Small intestine (tissue), 16 donors: ENCODE measurements at places on chromosomes 12 and 14. TPM values are rescaled to one million over a fixed set of nuclear protein-coding genes. Genes with fewer than 3 reads are reported as not detected.

The KRT74 gene
- polyA plus RNA-seq = 0.27 TPM

DNA sequence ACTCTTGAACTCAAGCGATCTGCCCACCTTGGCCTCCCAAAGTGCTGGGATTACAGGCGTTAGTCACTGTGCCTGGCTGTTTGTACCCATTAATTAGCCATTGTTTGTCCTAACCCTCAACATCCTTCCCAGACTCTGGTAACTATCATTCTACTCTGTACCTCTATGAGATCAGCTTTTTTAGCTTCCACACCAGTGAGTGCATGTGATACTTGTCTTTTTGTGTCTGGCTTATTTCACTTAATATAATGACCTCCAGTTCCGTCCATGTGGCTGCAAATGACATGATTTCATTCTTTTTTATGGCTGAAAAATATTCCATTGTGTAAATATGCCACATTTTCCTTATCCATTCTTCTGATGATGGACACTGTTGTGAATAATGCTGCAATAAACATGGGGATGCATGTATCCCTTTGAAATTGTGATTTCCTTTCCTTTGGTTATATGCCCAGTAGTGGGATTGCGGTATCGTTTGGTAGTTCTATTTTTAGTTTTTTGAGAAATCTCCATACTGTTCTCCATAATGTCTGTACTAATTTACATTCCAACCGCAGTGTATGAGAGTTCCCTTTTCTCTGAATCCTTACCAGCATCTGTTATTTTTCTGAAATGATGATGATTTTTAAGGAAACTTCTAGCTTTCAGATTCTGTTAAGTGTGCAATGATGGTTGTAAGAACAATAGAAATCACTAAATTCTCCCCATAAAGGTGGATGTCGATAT, 6.7 kb upstream of the PPP4R3A start:
- H3K36me3 ChIP-seq = no peaks in the 10 kb centered on the region
- DNase-seq = no peak
- no peaks in the 10 kb centered on the region for H3K27me3 ChIP-seq
- no peak overlapping the region for H3K4me3 ChIP-seq
- H3K4me1 ChIP-seq = no peaks in the 10 kb centered on the region
- no peak overlapping the region for H3K27ac ChIP-seq

DNA sequence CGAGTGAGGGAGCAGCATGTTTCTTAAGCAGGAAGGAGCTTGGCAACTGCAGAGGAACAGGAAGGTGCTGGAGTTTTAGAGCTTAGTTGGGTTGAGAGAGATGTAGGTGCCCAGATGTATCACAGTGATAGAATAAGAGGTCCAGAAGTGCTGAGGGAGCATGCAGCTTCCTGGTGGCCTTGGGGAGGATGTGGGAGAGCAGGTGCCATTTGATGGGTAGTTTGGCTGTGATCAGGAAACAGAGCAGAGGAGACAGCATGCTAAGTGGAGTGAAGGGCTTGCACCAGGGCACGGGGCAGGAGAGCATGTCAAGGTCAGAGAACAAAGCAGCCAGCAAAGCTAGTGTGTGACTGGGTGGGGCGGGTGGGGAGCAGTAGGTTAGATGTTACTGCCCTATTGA, 74.8 kb downstream of the PAPOLA start:
- H3K36me3 ChIP-seq = no peaks in the 10 kb centered on the region
- H3K27me3 ChIP-seq = no peaks in the 10 kb centered on the region
- no peaks in the 10 kb centered on the region for H3K4me1 ChIP-seq
- no peak for DNase-seq
- no peak overlapping the region for H3K27ac ChIP-seq
- H3K4me3 ChIP-seq = no peak overlapping the region

DNA sequence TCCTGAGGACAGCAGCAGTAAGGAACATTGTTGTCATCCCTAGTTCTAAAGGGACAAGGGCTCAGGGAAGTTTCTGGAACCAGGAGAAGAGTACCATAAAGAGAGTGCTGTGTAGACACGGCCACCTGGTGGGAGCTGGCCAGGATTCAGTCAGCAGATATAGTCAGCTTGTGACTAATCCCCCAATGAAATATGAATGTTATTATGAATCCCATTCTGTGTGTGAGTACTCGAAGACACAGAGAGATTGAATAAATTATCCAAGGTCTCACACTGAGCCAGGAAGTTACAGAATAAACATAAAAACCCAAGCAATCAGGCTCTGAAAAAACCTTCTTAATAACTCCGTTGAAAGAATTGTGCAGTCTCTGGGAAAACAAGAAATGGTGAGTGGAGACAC, 1359.5 kb downstream of the AACS start:
- H3K4me3 ChIP-seq = no peak overlapping the region
- no peak overlapping the region for H3K27ac ChIP-seq
- no peaks in the 10 kb centered on the region for H3K36me3 ChIP-seq
- H3K4me1 ChIP-seq = no peaks in the 10 kb centered on the region
- no peak for DNase-seq
- H3K27me3 ChIP-seq = no peaks in the 10 kb centered on the region

DNA sequence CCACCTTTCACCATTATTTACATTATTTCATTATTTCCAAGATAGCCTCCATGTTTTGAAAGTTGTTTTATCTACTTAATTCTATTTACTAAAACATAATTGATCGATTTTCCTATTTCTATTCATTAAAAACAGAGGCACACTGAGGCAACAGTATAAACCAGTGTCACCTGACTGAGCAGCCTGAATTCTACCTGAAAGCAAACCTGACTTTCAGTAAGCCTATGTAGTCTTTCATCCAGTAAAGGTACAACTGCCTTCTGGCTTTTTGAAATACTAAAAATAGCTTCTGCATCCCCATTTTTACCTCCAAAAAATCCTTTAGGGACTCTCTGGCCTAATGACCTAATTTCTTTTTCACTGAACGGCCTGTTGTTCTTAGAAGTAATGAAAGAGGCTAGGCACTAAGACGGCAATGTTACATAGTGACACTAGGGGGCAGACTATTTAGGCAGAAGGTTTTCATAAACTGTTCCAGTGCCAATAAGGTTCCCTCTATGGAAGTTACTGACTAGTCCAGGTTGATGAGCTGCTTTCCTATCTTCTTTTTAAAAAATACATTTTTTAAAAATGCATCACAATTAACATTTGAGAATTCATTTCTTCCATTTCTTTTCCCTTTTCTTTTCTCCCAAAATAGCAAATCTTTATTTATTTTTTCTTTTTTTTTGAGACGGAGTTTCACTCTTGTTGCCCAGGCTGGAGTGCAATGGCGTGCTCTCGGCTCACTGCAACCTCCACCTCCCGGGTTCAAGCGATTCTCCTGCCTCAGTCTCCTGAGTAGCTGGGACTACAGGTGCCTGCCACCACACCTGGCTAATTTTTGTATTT, 17.5 kb downstream of the ANAPC5 start:
- no peak overlapping the region for H3K27ac ChIP-seq
- H3K4me3 ChIP-seq = no peak overlapping the region
- DNase-seq = peak; percentile 71
- H3K4me1 ChIP-seq = no peaks in the 10 kb centered on the region
- H3K27me3 ChIP-seq = no peaks in the 10 kb centered on the region

GRCh38 chr12:19575337-19576243, 136.3 kb downstream of the AEBP2 start:
- no peak overlapping the region for H3K27ac ChIP-seq
- DNase-seq = peak; percentile 2
- H3K4me3 ChIP-seq = no peak overlapping the region
- H3K4me1 ChIP-seq = no peaks in the 10 kb centered on the region
- no peaks in the 10 kb centered on the region for H3K36me3 ChIP-seq
- no peaks in the 10 kb centered on the region for H3K27me3 ChIP-seq

DNA sequence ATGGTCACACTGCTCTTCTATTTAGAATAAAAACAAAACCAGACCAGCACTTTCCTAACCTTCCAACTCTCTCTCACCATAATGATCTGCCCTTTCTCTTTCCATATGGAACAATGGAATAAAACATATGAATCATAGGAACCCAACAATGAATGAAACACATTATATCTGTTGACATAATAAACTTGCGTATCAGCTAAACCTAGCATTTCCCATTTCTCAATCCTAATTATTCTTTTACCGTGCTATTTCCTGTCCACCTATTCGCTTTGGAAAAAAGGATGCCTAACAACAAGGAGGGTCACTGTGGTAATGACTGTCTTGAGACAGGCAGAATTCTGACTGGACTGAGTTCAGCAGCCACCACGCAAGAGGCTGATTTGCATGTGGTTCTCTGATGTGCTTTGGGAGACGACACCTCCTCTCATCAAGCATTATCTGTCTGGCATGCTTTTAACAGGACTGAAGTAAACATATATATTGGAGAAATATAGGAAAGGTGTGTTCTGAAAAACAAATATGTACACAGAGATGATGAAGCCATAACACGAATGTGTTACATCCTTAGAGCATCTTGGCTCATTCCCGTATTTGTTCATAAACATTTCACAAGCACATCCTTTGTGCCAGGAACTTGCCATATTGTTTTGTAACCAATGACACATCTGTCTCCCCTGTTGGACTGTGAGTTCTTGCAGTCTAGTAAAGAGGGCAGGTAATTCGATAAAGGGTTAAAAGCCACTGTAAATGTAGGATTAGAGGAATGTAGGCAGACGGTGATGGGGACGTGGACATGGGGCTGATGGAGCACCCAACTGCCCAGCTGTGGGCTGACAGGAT, 87.7 kb downstream of the PTPRB start:
- H3K27me3 ChIP-seq = no peaks in the 10 kb centered on the region
- no peaks in the 10 kb centered on the region for H3K36me3 ChIP-seq
- no peaks in the 10 kb centered on the region for H3K4me1 ChIP-seq
- DNase-seq = no peak

DNA sequence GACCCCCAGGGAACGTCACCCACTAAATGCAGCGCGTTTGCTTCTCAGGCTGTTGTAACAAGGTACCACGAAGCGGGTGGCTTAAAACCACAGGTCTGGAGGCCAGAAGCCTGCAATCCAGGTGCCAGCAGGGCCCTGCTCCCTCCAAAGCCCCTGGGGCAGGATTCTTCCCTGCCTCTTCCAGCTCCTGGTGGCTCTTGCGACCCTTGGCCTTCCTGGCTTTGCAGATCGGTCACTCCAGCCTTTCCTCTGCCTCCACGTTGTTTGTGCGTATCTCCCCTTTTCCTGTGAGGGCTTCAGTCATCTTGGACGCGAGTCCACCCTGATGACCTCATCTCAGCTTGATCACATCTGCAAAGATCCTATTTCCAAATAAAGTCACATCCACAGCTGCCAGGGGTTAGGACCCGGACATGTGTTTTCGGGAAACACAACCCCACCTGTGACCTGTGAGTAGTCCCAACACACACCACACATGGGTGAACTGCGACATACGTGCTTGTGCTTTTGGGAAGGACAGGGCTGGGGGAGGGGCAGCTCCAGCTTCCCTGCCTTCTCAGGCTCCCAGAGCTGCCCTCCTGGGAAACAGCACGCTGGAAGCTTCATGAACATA, 114.5 kb upstream of the NCOR2 start:
- no peak overlapping the region for H3K4me3 ChIP-seq
- no peaks in the 10 kb centered on the region for H3K36me3 ChIP-seq
- H3K27me3 ChIP-seq = no peaks in the 10 kb centered on the region
- peak overlapping the region; percentile 88 for H3K27ac ChIP-seq

- peaks cover 16% of the 10 kb centered on the region for H3K4me1 ChIP-seq
- no peak overlapping the region for H3K4me3 ChIP-seq
- no peak overlapping the region for H3K27ac ChIP-seq
- no peaks in the 10 kb centered on the region for H3K27me3 ChIP-seq
These were observed 155.5 kb upstream of the KRR1 start for GRCh38 chr12:75666939-75667334.
